ENCODE measurements at places on chromosomes 6 and 20.

DNA sequence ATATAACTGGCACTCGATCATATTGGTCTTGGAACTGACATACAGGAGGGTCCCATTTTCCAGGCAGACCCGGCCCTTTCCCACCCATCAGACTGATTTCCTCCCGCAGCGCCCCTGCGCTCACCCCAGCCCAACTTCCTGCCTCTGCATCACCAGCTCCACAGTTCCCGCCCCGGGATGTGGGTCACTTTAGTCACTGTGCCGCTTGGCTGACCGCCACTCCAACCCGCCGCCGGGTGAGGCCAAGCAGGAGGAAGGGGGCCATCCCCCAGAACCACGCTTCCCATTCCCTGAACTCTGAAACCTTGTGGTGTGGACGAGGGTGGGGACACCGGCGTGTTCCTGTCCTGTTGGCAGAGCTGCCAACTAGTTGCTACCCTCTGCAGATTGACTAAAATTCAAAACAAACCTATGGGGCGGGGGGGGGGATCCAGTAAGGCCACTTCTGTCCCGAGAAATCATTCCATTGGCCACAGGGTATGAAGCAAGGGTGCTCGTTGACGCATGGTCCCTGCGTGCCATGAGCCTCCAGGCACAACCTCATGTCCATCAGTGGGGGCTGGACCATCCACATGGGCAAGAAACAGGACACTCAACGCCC is 12.3 kb downstream of the TGM2 start:
- no peak for DNase-seq

DNA sequence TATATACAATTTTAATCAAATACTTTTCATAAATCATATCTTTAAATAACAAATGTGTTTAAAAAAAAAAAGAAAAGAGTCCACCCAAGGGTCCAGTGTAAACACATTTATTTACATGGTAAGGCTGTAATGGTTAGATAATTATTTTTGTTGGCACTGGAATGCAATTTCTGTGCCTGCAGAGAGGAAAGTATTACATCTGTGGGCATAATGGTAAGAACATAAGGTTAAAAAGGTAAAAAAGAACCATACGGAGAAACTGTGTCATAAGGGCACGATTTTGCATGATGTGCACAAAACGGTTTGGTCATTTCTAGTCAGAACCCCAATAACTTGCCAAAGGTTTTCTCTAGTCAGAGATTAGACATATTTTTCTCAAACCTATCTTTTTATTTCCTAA is 54.3 kb downstream of the RWDD2A start:
- DNase-seq: no peak

DNA sequence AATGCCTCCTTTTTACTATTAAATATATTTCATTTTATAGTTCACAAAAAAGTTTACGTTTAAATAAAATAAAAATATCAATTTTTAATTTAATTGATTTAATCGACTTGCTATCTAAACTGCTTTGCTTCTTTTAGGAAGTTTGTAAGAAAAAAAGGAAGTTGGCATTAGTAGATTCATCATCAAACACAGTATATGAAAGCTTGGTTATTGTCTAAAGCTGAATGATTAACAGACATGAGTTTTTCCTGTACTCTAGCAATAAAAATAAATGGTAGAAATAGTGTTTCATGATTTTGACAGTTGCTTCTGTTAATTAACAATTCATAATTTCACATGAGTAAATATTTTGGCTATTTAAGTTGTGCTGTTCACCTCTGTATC is 1285.5 kb upstream of the GJE1 start:
- no peak for DNase-seq

DNA sequence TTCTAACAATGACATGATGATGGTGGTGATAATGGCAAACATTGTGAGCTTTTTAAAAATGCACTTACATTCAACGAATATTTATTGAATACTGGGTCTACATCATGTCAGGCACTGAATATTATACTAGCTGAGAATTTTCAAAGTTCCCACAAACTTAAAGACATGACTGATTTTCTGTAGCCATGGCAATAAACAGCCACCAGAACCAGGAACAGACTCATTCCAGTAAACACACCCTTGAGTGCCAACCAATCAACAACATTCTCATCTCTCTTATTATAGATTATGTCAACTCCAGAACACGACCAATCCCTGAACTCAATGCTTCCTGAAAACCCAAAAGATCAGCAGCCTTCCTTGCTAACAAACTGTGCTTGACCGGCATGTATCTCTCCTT is 212.4 kb upstream of the RUNX2 start:
- DNase-seq: no peak

DNA sequence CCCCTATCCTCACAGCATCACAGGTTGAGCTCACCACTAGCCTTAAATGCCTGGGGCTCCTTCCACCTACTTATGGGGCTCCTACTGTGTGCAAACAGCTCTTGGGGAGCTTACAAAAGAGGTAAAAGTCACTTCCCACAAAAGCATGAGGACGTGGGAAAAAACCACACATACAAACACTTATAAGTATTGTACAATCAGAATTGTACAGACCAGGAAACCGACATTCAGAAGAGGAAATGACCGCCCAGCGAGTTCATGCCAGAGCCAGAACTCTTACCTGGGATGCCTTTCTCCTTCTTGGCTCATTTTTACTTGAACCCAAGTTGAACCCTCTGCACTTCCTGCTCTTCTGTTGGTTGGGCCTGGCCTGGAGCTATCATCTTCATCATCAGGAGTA is 6.3 kb upstream of the PPP1R16B start:
- no peak for DNase-seq

- DNase-seq: no peak
These were observed 58.2 kb downstream of the SMOC2 start for GRCh38 chr6:168499045-168499650.

GRCh38 chr20:47266847-47267515 is 89.5 kb downstream of the ZMYND8 start:
- no peak for DNase-seq

GRCh38 chr6:157561929-157562810 is 181.2 kb downstream of the ZDHHC14 start:
- DNase-seq: no peak

DNA sequence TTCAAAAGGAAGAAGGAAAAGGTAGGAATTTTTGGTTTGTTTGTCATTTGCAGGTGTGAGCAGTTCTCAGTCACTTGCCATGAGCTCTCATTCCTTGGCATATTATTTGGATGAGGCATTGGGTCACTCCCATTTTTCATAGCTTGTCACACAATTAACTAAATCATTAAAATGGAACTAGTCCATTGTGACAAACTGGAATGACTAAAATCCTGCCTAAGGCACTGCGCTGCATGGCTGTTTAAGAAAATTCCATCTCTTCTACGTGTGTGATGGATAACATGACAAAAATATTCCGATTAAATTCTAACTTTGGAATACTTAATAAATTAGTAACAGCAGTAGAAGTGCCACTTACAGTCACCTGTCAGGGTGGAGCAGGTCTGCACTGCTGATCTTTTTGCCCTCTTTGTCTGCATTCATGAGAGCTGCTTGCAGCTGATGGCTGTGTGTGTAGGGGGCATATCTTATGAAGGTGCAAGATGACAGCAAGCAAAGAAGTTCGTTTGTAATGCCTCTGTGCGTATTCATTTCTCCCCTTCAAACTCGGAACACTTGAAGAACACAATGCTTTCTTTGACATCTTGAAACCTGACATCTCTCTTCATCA is 1292.6 kb upstream of the MAP3K7 start:
- DNase-seq: no peak

DNA sequence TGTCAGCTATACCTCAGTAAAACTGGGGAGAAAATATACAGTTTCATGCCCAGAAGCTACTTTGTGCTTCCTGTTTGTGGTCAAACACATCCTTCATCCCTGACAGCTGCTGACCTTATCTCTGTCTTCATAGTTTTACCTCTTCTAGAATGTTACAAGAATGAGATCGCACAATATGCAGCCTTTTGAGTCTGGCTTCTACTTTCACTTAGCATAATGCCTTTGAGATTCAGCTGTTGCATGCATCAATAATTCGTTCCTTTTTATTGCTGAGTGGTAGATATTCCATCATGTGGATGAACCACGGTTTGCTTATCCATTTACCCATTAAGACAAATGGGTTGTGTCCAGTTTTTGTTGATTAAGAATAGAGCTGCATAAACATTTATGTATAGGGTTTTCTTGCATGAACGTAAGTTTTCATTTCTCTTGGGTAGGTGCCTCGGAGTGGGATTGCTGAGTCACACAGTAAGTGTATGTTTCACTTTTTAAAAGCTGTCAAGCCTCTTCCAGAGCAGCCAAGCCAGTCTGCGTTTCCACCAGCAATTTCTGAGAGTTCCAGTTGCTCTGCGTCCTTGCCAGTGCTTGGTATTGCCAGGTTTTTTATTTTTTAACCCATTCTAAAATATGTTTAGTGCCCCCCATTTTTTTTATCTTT is 86.6 kb upstream of the PAX1 start:
- DNase-seq: no peak

DNA sequence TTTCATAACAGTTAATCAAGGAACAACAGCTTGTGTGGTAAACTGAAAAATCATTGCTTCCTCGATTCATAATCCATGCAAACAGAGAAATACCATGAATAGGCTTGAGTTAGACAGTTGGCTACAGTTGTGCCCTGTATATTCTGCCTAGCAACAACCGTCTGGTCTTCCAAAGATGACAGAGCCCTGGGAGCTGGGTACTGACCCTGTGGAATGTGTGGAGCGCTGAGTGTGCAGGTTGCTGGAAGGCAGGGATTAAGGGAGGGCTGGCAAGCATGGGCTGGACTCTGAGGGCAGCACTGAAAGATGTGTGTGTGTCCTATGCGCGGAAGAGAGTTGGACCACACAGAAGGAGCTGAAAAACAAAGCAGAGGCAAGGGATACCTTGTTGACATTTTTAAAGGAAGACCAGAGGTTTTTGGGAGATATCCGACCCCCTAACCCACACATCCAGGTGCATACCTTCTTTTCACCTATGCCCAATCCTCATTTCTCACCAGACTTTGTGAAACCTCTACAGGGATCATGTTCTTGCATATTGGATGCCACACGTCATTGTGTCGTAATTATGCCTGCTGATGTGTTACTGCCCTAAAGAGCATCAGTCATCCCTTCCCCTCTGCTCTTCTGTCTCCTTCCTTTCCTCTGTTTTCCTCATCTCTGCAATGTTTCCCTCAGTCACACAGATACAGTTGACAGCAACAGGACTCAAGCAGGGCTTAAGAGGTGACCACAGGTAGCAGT is 58.2 kb upstream of the VGLL2 start:
- peak; percentile 58 for DNase-seq

DNA sequence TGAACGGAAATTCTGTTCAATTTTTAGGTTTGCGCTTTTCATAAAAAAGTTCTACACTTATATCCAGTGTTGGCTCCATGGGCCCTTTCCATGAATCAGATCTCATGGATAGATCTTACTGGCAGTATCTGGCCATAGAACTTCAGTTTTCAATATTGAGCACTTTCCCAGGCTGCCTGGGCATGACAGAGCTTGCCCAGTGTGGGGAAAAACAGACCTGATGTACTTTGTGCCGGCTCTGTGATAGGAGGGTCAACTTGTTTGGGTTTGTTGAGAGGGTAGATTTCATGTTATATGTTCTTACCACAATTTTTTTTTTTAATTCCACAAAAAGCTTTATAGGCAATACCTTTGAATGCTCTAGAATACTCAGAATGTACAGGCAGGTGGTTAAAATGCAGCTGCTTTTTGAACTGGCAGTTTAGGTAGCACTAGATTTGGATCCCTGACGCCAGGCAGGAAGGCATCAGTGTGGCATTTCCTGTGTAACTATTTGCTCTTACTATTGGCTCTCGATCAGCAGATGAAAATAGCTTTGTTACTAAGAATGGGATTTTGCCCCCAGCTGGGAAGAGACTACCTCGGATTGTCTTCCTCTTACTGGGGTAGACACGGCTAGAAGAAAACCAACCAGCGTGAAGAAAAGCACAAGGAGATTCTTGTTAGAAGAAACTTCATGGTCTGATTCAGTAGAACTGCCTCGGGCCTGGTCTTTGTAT is 404.9 kb upstream of the SOX4 start:
- peak; percentile 39 for DNase-seq

- DNase-seq: no peak
These were observed 5.5 kb downstream of the CASP8AP2 start for GRCh38 chr6:89834884-89835792.

- no peak for DNase-seq
These were observed 737.0 kb upstream of the ADGRB3 start for GRCh38 chr6:67897998-67898607.

DNA sequence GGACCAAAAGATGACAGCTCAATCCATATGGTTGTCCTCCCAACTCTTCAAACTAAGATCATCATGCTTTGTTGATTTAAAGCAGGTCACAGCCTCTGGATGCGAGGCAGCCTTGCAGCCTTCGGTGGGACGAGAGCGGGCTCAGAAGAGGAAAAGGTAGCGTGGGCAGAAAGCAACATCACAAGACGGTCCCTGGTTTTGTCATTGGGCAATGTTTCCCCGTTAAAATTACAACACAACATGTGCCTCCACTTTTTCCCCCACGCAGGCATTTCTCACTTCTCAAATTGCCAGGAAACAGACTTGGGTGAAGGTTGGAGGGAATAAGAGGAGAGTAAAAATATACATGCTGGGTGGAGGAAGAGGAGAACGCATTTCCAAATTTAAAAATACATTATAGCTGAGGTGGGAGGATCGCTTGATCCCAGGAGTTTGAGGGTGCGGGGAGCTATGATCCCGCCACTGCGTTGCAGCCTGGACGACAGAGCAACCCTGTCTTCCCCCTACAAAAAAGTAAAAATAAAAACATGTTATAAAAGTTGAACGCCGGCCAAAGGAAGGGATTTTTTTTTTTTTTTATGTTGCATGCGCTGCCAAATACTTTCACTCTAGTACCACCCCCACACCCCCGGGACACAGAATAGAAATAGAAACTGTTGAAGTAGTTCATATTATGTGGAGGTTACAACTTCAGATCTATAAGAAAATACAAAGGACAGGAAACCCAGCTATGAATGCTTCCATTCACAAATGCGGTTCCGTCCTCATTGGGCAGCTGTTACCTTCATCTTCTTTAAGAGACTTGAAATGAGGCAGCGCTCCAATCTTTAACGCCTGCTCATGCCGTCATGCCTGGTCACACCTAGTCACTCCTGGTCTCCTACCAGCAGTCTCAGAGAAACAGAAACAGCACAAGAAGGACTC is 13.9 kb upstream of the NAA20 start:
- DNase-seq: no peak

- no peak for DNase-seq
These were observed 243.5 kb downstream of the GMPR start for GRCh38 chr6:16481697-16482399.

DNA sequence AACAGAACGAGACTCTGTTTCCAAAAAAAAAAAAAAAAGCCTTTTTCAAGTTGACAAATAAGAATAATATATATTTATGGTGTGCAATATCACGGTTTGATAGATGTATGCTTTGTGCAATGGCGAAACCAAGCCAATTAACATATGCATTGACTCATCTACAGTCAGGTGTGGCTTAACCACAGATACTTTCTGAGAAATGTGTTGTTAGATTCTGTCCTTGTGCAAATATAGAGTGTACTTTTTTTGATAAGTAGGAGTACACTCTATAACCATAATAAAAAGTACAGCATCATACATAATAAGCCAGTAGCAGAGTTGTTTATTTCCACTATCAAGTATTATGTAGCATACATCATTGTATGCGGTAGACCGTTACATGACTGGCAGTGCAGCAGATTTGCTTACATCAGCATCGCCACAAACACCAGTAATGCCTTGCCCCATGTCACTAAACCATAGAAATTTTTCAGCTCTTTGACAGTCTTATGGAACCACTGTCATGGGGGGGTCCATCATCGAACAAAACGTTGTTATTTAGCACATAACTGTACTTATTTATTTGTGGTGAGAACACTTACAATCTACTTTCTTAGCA is 59.2 kb downstream of the TMEM170B start:
- DNase-seq: no peak

Data from mesendoderm (in vitro differentiated cells).